ENCODE measurements at places on chromosomes 5 and 9.

DNA sequence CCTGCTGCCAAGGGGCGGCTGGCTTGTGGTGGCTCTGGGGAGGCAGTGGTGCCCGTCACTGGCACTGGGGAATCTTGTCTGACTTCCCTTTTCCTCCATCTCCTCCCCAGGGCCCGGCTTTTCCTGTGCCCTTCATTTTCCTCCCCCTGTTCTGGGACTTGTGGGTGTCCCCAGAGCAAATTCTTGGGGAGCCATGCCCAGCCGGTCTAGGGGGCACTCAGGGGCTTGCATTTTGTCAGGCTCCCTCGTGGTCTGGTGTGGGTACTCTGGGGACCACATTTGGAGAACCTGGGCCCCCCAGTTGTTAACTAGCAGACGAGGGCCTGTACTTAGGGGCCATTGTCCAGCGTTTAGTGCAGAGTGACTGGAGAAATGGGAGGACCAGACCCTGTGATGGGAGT lies 105.2 kb upstream of the IER5L start:
- no peak for DNase-seq

- no peak for DNase-seq
These were observed 179.5 kb upstream of the PPP1R2B start for GRCh38 chr5:156670615-156671014.

DNA sequence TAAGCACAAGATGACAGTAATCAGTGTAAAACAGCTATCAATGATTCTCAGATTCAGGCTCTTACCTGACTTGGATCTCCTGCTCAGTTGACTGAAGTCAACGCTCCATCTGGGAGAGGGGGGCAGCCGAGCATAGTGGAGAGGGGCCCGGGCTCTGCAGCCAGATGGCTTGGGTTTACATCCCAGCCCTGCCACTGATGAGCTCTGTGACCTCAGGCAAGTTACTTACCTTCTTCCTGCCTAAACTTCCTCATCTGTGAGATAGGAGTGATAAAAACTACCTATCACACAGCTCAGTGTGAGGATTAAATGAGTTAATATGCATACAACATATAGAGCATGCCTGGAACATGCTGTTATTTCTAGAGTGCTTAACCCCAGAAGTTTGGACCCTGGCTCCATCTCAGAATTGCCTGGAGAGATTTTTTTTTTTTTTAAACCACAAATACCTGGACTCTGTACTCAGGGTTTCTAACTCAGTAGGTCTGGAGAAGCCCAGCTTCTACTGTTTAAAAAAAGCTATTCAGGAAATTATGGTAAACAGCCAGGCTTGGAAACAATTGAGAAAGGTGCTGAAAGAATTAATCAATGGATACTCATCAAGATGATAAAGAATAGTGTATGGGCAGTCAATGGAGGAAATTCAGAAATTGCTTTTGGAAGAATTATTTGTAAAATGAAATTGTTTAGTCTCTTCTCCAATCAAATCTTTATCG lies 72.2 kb downstream of the ANKRD55 start:
- no peak for DNase-seq

DNA sequence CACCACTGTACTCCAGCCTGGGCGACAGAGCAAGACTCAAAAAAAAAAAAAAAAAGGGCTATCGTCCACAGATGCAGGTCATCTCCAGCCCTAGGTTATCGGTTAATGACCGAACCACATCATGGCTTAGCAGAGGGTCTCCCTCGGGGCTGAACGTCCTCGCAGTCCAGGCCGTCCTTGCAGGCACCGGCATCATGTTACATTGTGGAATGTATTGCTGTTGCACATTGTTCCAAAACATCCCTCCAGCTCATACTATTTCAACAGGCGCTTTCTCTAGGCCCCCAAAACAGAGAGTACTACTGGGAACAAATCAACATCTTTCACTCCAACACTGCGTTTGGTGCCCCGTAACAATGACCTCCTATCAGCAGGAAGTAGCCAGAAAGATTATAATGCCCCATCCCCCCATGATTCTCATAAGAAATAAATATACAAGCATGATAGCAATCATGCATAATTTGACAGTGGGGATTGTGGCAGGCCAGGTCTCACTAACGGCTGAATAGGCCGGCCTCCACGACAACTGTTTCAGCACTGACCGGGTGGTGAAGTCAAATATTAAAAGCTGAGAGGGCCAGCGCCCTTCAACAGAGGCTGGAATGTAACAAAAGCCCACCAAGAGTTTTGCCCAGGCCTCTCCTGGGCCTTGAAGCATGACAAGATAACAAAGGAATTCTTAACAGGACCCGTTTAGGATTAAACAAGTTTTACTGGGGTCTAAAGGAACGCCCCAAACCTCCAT lies 1.1 kb upstream of the LCN9 start:
- no peak for DNase-seq

GRCh38 chr5:151724360-151724759 lies 34.1 kb downstream of the ATOX1 start:
- no peak for DNase-seq

DNA sequence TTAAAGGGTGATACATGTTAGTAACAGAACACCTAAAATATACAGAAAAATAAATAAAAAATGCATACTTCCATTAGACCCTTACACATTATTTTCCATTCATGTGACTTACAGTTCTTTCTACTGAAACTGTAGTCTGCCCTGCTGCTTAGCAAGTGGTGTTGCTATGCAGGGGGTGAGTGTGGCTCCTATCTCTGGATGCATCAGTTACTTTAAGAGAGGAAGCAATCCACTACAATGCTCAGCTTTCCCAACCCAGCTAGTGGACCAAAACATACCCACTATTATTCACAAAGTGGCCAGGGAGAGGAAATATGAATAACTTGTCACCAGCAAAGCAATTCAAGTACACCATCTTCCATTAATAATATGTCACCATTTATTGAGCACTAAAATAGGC lies 121.8 kb downstream of the DOCK2 start:
- no peak for DNase-seq

- DNase-seq, result no peak
These were observed 1122.5 kb upstream of the WWC1 start for GRCh38 chr5:167168971-167169370.

GRCh38 chr9:95780751-95781150 lies 94.7 kb upstream of the ERCC6L2 start:
- no peak for DNase-seq

- no peak for DNase-seq
These were observed 514.1 kb upstream of the MEF2C start for GRCh38 chr5:89397096-89397495.

- no peak for DNase-seq
These were observed 34.6 kb downstream of the NKX2-5 start for GRCh38 chr5:173200356-173200755.

GRCh38 chr5:131514316-131515283 lies 120.4 kb downstream of the RAPGEF6 start:
- DNase-seq, result no peak

DNA sequence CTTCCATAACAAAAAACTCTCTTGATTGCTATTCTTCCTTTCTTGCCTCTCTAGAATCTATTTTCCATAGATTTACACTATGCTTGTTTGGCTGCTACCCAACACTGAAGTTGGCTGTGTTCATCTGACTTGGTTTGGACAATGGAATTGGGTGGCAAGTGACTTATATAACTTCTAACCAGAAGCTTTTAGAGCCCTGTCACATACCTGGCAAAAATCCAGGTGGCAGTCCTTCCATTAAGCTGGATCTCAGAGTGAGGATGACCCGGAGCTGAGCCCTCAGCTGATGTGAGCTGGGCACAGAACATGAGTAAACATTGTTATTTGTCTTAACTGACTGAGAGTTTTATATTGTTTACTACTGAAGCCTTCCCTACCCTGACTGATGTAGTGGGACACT lies 225.7 kb downstream of the TLR4 start:
- no peak for DNase-seq

DNA sequence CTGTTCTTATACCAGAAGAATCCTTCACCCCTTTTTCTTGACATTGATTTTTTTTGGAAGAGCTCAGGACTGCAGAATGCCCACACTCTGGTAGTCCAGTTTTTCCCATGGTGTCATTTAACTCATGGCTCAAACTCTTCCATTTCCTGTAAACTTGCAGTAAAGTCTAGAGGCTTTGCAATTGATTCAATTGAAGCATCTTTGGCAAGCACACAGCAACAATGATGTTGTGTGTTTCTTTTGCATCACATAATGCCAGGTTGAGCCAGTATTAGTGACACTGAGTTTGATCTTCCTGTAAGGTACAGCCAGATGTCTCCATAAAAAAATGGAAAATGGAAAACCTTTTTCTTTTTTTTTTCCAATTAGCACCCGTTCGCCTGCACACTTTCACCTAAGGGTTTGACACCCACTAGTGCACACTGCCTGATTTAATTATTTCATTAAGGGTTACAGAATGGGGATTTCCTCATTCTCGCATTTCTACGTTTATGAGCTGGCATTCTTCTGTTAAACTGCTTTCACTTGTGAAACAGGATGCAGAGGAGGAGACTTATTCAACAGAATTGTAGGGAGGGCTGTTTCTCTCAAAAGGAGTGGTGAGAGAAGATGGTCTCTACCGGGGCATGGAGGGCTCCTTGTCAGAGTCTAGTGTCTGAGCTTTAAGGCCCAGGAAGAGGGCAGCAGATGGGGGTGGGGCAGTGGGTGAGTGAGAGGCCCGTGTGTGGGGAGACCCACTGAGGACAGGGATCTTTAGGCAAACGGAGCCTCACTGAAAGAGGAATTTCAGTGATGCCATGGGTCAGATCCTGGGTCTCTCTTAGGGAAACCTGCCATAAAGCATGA lies 2.2 kb upstream of the S1PR3 start:
- DNase-seq, result no peak

GRCh38 chr5:164627021-164627420 lies 1121.6 kb downstream of the MAT2B start:
- DNase-seq, result no peak

DNA sequence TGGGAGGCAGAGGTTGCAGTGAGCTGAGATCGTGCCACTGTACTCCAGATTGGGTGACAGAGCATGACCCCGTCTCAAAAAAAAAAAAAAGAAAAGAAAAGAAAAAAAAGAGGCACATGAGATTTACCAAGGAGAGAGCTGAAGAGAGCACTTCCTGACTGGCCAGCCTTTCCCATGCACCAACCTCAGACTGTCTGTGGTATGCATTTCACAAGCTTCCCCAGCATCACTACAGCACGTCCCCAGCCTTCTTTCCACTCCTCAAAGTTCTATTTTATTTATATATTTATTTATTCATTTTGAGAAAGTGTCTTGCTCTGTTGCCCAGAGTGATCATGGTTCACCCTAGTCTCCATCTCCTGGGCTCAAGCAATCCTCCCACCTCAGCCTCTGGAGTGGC lies 13.6 kb upstream of the FUBP3 start:
- no peak for DNase-seq

- no peak for DNase-seq
These were observed 299.4 kb downstream of the ZSWIM6 start for GRCh38 chr5:61631438-61631941.

GRCh38 chr5:78649211-78649695 lies 681 bp upstream of the LHFPL2 start:
- DNase-seq, result peak; percentile 23

- DNase-seq, result peak; percentile 45
These were observed at the start of gene CHSY3 for GRCh38 chr5:129904102-129904666. Gene CHSY3 (plus strand): TSS chr5:129904465.

DNA sequence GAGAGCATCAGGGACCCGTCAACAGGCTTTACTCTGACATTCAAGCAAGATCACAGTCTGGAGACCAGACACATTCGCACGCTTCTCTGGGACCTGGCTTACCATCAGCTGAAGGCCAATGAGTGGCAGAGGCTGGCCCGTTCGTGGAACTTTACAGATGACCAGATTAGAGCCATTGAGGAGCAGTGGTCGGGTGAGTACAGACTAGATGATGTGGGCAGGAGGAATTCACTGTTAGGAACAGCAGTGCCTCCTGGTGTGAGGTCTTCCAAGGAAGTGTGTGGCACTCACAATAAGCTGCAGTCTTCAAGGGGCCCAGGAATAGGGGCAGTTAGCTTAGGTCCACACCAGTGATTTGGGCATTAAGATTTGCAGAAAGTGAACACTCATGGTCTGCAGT lies 50.4 kb downstream of the POC5 start:
- no peak for DNase-seq

GRCh38 chr9:129235931-129236331 lies 57.9 kb upstream of the IER5L start:
- no peak for DNase-seq

- no peak for DNase-seq
These were observed 185.1 kb downstream of the EPB41L4A start for GRCh38 chr5:112234000-112234399.

DNA sequence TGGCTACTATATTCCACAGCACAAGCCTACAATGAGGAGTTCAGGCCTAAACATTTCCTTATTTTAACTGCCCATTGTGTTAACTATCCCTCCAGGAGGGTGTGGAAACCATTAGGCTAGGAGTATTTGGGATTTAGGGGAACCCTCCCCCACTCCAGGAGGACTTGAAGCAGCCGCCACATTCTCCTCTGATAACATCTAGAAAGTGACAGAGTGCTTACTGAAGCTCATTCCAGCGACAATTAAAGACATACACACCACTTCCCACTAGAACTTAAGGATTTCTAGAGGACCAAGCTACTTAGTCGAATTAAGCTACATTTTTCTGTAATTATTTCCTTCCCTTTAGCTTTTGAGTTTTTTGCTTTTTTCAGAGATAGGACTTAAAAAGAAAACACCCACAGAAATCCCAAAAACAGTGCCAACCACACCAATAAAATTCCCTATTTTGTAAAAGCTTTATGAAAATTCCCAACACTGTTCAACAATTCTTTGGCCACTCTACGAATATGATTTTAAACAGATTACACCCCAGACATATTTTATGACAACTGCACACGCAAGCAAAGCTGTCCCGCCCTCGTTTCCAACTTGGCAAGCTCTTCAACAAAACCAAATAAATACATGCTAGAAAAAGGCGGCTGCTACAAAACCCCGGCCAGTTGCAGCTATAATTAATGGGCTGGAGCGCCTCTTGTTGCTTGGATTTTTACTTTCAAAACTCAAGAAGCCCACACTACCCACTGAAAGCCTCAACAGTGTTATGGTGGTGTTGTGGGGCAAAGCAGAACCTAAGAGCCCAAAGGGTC lies 4.5 kb downstream of the ROR2 start:
- no peak for DNase-seq

- DNase-seq, result no peak
These were observed 28.9 kb upstream of the LPCAT1 start for GRCh38 chr5:1552521-1553255.

GRCh38 chr9:84121991-84122523 lies 141.5 kb downstream of the RMI1 start:
- DNase-seq, result no peak

Measured in HTR-8/SVneo (cell line).